ENCODE measurements at places on chromosomes 4 and X. TPM values are rescaled to one million over a fixed set of nuclear protein-coding genes. Genes with fewer than 3 reads are reported as not detected.

DNA sequence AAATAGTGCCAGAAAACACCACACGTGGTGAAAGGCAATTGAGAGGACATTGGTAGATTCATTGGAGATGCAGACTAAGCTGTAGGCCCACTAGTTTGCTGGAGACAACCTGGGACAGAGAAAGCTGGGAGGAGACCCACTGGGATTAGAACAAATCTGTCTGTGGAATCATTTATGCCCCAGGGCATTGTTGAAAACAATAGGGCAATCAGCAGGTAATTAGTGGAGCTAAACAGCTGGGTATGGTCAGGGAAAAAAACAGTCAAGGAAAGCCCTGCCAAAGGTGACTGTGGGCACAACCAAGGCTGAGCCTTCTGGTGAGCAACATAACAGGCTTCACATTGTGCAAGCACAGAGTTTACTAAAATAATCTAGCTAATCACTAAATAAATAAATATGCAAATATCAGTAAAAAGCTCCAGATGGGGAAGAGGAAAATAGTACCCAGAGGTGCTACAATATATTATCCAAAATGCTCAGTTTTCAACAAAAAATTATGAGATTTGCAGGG, 9.0 kb downstream of the TCEAL3 start:
- H3K4me3 ChIP-seq = no peak overlapping the region
- H3K27ac ChIP-seq = no peak overlapping the region
- no peaks in the 10 kb centered on the region for H3K36me3 ChIP-seq
- DNase-seq = no peak

The MXD4 gene
- 93.5 TPM for total RNA-seq

The PSAPL1 gene
- total RNA-seq = not detected

The APBB2 gene
- 103 TPM for total RNA-seq

DNA sequence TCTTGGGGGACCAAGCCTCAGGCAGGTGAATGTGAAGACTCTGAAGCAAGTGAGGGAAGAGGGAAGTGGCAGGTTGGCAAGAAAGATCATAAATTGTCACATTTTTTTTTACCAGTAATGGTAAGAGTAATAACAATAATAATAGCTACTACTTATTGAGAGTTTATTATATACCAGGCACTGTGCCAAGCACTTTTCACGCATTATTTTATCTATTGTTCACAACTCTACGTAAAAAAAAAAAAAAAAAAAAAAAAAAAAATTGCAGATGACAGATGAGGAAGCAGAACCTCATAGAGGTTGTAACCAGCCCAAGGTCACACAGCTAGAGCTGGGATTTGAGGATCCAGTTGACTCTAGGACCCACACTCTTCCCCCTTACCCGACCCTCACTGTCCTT, 40.9 kb downstream of the TSC22D3 start:
- no peaks in the 10 kb centered on the region for H3K36me3 ChIP-seq
- no peak overlapping the region for H3K27ac ChIP-seq
- no peak overlapping the region for H3K4me3 ChIP-seq
- H3K27me3 ChIP-seq = peaks cover 1% of the 10 kb centered on the region

The PSMD10 gene
- total RNA-seq = 49.2 TPM

DNA sequence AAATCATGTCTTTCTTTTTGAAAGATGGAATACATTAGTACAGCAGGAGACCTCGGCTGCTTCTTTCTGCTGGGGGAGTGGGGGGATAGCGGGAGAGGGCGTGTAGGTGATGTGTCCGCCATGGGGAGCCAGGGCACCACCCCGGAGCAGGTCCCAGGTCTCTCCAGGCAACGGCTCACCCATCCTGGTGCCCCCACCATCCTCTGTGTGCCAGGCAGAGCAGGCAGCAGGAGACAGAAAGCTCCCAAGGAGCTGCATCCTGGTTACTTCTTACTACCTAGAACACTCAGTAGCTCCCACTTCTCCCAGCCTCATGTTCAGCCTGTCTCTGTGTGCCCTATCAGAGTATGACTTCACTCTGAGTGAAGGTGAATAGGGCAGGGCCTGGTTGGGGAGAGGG, 23.6 kb downstream of the TNIP2 start:
- no peak overlapping the region for H3K27ac ChIP-seq
- H3K4me3 ChIP-seq = peak overlapping the region; percentile 51
- H3K27me3 ChIP-seq = peaks cover 13% of the 10 kb centered on the region
- H3K4me1 ChIP-seq = peaks cover 4% of the 10 kb centered on the region
- peaks cover 21% of the 10 kb centered on the region for H3K36me3 ChIP-seq
- no peak for DNase-seq

DNA sequence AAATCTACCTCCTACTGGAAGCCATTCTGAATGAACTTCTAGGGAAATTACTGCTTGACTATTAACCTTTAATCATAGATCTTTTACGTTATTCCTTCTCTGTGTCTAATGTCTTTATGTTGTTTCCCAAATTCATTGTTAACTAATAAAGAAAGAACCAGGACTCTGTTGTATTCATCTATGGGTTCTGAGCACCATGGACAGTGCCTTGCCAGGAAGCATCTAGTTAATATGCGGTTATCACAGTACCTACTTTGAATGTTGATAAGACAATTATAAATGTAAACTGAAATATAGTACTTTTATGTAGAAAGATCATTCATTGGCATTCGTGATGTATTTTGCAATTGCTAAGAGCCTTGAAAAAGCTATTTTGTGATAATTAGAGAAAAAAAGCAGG, 23.8 kb downstream of the NWD2 start:
- no peaks in the 10 kb centered on the region for H3K36me3 ChIP-seq
- no peak overlapping the region for H3K27ac ChIP-seq
- DNase-seq = no peak
- no peak overlapping the region for H3K4me3 ChIP-seq
- no peaks in the 10 kb centered on the region for H3K4me1 ChIP-seq
- no peaks in the 10 kb centered on the region for H3K27me3 ChIP-seq

DNA sequence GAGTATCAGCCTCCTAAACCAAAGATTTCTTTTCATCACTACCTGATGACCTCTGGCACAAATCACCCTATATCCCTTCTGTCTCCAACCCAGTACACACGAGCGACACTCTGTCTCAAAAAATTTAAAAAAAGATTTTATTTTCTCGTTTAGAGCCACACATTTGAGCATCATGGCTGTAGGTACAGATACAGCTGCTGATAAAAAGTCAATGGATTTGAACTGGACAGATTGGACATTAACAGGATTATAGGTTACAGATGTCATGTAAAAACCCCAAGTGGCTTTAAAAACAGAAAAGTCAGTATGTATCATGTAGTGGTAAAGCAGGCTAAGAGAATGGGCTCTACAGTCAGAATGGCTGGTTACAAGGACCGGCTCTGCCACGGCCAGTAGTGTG, 171.1 kb downstream of the SCFD2 start:
- no peak overlapping the region for H3K4me3 ChIP-seq
- no peaks in the 10 kb centered on the region for H3K4me1 ChIP-seq
- no peaks in the 10 kb centered on the region for H3K27me3 ChIP-seq
- no peak overlapping the region for H3K27ac ChIP-seq
- no peaks in the 10 kb centered on the region for H3K36me3 ChIP-seq

The ODAPH gene
- total RNA-seq = not detected

The PUDP gene
- 45.0 TPM for total RNA-seq

DNA sequence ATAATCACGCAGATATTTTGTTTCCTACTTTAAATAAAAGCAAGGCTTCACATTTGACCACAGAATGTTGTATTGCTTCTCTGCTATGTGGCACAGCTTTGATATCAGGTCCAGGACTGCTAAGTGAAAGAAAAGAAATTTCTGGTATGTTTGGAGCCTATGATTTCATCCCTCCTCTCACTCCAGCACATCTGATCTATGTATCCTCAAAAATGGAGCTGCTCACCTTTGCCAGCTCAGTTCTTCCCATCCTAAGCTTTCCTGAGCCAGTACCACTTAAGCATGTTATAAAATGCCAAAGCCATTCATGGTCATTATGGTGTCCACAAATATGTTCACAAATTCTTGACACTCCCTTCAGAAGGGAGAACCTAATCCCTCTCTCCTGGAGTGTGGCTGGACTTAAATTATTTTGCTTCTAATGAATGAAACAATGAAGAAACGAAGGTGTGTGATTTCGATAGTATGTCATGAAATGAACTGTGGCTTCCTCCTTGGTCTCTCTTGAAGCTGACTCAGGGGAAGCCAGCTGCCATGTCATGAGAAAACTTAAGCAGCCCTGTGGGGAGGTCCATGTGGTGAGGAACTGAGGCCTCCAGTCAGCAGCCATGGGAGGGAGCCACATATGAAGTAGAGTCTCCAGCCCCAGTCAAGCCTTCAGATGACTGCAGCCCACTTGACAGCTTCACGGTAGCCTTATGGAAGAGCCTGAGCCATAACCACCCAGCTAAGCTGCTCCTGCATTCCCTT, 207.7 kb downstream of the MGST2 start:
- H3K4me1 ChIP-seq = peaks cover 9% of the 10 kb centered on the region
- H3K27me3 ChIP-seq = peaks cover 8% of the 10 kb centered on the region
- H3K27ac ChIP-seq = no peak overlapping the region
- no peak overlapping the region for H3K4me3 ChIP-seq
- no peak for DNase-seq

The PGAM4 gene
- not detected for total RNA-seq

GRCh38 chr4:41120297-41121217, 93.8 kb downstream of the APBB2 start:
- no peak for DNase-seq
- no peak overlapping the region for H3K27ac ChIP-seq
- H3K4me3 ChIP-seq = no peak overlapping the region

DNA sequence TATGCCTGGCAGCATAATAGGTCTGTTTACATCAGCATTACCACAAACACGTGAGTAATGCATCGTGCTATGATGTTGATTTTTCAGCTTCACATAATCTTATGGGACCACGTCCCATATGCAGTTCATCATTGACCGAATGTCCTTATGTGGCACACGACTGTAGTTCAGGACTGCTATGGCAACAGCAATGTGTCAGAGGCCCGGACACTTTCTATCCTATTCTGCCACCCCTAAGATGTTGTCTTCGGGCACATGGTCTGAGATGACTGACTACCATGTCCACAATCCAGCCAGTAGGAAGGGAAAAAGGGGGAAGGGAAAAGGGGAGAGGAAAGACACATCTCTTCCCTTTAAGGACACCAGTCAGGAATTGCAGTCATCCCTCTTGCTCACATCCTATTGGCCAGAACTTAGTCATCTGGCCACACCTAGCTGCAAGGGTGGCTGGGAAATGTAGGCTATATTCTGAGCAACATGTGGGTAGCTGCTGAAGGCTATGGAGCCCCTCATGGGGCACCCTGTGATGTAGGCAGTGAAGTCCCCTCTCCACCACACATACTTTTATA, 196.0 kb upstream of the RBPJ start:
- no peak overlapping the region for H3K4me3 ChIP-seq
- H3K4me1 ChIP-seq = peaks cover 7% of the 10 kb centered on the region
- no peaks in the 10 kb centered on the region for H3K36me3 ChIP-seq
- no peak overlapping the region for H3K27ac ChIP-seq
- no peaks in the 10 kb centered on the region for H3K27me3 ChIP-seq
- no peak for DNase-seq

- no peak overlapping the region for H3K27ac ChIP-seq
- no peak for DNase-seq
- H3K27me3 ChIP-seq = peaks cover 2% of the 10 kb centered on the region
- peaks cover 27% of the 10 kb centered on the region for H3K4me1 ChIP-seq
- peaks cover 3% of the 10 kb centered on the region for H3K36me3 ChIP-seq
These were observed 106.4 kb downstream of the MID1 start for GRCh38 chrX:10513974-10514373.

The STATH gene
- not detected for total RNA-seq

The NPNT gene
- total RNA-seq = not detected

GRCh38 chrX:123869488-123869887, 9.6 kb downstream of the XIAP start:
- no peaks in the 10 kb centered on the region for H3K36me3 ChIP-seq
- DNase-seq = no peak
- no peak overlapping the region for H3K4me3 ChIP-seq
- H3K27ac ChIP-seq = no peak overlapping the region
- H3K4me1 ChIP-seq = peaks cover 3% of the 10 kb centered on the region

The POU3F4 gene
- total RNA-seq = not detected

GRCh38 chr4:173735049-173735448, 205.0 kb upstream of the HAND2 start:
- no peak for DNase-seq
- H3K27ac ChIP-seq = no peak overlapping the region
- peaks cover 3% of the 10 kb centered on the region for H3K4me1 ChIP-seq
- H3K27me3 ChIP-seq = no peaks in the 10 kb centered on the region
- H3K36me3 ChIP-seq = no peaks in the 10 kb centered on the region

The OCIAD1 gene
- 121 TPM for total RNA-seq

The CFAP99 gene
- total RNA-seq = not detected

The TMEM271 gene
- total RNA-seq = not detected

DNA sequence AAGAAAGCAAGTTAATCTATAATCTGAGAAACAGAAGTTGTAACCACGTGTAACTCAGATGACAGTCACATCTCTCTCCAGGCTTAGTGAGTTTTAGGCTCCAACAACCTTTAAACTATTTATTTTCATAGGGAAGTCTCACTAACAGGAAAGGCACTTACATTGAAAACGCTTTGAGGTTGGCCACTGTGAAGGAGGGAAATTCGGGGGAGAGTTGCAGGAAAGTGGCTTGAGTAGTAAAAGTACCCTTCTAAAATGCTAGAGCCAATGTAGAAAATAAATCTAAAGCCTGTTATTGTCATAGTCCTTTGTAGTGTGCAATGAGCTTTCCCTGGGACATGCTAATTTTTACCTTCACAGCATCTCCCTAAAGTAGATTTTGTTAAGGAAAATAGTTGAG, 995 bp upstream of the NFXL1 start:
- H3K36me3 ChIP-seq = peaks cover 6% of the 10 kb centered on the region
- no peak overlapping the region for H3K27ac ChIP-seq
